NCI-H1436 treated with DMSO at 0.1 percent for 48 hours (cell line): ENCODE measurements at places on chromosomes 6 and 20.

GRCh38 chr6:108113557-108114519 lies 39.3 kb upstream of the OSTM1 start:
- no peak for DNase-seq

GRCh38 chr6:109514946-109515345 lies 31.9 kb upstream of the ZBTB24 start:
- no peak for DNase-seq

DNA sequence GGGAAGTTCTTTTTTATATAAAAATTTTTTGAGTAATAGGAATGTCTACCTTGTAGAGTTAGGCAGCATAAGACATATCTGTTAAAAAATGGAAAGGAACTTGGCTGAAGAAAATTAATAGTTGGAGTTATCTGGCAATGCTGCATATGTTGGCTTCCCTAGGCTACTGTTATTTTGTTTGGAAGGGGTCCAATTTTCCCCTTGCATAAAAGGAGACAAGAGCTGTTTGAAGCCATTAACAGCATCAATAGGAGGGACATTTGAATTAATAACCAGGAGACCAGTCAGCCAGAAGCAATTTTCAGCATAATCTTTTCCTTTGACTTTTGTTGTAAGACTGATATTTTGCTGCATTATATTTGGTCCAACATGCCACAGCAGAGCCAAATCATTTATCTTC lies 80.9 kb upstream of the TAB2 start:
- DNase-seq = no peak

DNA sequence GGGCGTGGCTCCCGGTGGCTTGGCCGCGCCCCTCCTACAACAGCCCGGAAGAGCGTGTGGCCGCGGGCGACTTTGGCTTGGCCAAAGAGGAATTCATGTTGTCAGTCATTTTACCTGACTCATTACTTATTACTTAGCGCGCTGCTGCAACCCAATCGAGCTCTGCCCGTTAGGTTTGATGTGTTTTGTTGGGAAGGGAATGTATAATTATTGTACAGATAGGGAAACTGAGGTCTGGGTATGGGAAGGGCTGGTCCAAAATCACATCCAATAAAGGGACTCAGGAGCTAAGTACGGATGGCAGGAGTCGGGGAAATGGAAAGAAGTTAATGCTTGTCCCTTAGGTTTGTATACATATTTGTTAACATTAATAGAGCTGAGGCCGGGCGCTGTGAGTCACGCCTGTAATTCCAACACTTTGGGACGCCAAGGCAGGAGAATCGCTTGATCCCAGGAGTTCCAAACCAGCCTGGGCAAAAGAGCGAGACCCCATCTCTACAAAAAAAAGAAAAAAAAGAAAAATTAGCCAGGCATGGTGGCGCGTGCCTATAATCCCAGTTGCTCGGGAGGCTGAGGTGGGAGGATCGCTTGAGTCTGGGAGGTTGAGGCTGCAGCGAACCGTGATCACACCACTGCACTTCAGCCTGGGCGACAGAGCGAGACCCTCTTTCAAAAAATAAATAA lies 639 bp upstream of the ZNF335 start:
- no peak for DNase-seq

- no peak for DNase-seq
Observed at GRCh38 chr6:164124986-164125385, 710.5 kb downstream of the QKI start.

- no peak for DNase-seq
Observed at GRCh38 chr6:166008441-166009369, 158.9 kb downstream of the TBXT start.

GRCh38 chr20:48538856-48539255 lies 288.9 kb downstream of the PREX1 start:
- DNase-seq = no peak

- DNase-seq = no peak
Observed at GRCh38 chr20:24672181-24672880, 202.9 kb downstream of the SYNDIG1 start.

DNA sequence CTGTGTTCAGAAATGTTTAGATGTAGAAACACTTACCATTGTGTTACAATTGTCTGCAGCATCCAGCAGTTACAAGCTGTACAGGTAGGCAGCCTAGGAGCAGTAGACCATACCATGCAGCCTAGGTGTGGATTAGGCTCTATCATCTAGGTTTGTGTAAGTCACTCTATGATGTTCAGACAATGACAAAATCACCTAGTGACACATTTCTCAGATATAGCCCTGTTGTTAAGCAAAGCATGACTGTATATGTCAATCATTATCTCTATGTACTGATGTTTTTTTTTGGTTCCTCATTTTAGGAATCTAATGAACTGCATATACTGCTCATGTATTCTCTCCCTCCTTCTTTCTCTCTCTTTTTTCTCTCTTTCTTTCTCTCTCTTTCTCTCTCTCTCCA lies 22.2 kb downstream of the CST8 start:
- DNase-seq = no peak

GRCh38 chr6:92404281-92404680 lies 1015.1 kb downstream of the EPHA7 start:
- no peak for DNase-seq
